ENCODE measurements at places on chromosomes 12 and 14. TPM values are rescaled to one million over a fixed set of nuclear protein-coding genes. Genes with fewer than 3 reads are reported as not detected.
A peak's percentile ranks its signal among the peaks of the same experiment; 100 is the strongest.

- H3K4me1 ChIP-seq = no peaks in the 10 kb centered on the region
- H3K27me3 ChIP-seq = no peaks in the 10 kb centered on the region
- no peak for DNase-seq
- H3K4me3 ChIP-seq = no peak overlapping the region
- no peak overlapping the region for H3K27ac ChIP-seq
- H3K36me3 ChIP-seq = no peaks in the 10 kb centered on the region
Observed at GRCh38 chr14:40371011-40371410, 938.8 kb upstream of the FBXO33 start.

DNA sequence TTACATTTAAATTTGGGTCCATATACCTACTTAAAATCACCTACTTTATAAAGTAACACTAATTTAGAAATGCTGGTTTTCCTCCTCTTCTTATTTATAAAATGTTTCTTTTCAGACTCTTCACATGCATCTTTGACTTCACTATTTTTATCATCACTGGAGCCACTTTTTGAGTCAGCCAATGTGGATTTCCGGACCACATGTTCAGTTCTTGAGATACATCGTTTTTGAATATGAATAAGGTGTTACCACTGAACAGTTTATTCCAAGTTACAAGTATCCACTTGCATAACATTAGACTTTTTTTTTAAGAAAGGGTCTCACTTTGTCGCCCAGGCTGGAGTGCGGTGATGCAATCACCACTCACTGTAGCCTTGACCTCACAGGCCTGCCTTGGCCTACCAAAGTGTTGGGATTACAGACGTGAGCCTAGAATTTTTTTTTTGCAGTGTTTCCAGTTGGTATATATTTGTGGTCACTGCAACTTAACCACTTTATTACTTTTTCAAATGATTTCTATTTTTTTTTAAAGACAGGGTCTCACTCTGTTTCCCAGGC lies 5.7 kb downstream of the FNTB start:
- peaks cover 67% of the 10 kb centered on the region for H3K4me1 ChIP-seq
- H3K4me3 ChIP-seq = no peak overlapping the region
- H3K36me3 ChIP-seq = no peaks in the 10 kb centered on the region
- H3K27me3 ChIP-seq = no peaks in the 10 kb centered on the region
- DNase-seq = no peak
- no peak overlapping the region for H3K27ac ChIP-seq

DNA sequence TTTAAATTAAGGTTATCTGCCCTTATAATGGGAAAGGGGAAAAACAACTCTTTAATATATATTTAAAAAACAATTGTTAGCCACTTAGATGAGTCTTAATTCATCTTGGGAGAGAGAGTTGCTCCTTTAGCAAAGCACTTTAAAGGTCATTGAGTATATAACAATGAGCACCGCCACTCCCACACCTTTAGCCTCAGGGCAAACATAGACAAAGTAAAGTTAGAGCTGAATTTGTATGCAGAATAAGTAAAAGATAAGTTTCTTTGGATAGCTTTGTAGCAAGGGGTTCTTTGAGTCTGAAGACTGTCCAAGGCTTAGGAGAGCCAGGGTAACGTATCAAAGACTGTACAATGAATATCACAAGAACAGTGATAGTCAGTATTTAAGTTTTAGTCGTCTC lies 728.8 kb upstream of the LMO3 start:
- H3K4me1 ChIP-seq = no peaks in the 10 kb centered on the region
- no peak overlapping the region for H3K27ac ChIP-seq
- H3K4me3 ChIP-seq = no peak overlapping the region

DNA sequence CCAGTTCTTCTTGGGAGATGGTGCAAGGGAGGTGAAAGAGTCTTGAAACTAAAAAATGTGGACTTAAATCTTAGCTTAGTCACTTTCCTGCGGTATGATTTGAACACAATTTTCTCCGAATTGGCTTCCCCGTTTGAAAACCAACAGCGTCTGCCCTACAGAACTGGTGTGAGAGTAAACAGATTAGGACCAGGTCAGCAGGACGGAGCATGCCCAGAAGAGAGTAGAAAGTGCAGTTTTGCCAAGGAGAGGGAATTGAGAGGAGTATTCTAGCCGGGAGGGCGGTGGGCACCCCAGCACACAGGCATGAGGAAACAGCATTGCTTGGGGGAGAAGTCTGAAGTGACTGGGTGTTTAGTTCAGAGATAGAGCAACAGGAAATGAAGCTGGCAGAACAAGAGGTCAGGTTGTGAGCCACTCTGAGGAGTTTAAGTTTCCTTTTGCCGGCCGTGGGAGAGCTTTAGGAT lies 927.1 kb downstream of the VRK1 start:
- H3K4me1 ChIP-seq = no peaks in the 10 kb centered on the region
- peak overlapping the region; percentile 62 for H3K27ac ChIP-seq
- no peak overlapping the region for H3K4me3 ChIP-seq
- no peaks in the 10 kb centered on the region for H3K27me3 ChIP-seq
- DNase-seq = no peak

DNA sequence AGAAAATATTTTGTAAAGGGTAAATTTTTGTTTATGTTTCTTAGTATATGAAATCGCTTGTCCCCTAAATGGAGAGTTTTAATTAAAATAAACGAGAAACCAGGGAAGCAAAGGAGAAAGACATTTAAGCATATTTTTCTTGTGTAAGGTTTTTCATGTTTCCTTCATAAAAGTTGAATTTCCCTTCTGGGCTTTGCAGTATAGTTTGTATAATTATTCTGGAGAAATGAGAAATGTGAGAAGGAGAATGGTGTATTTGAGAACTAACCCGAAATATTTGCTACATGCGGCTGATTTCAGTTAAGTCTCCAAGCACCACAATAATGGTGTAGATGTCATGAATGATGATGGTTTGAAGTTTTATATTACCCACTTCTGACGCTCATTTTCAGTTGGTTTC lies 307.7 kb upstream of the SEL1L start:
- no peak overlapping the region for H3K27ac ChIP-seq
- DNase-seq = no peak
- H3K36me3 ChIP-seq = no peaks in the 10 kb centered on the region
- H3K27me3 ChIP-seq = no peaks in the 10 kb centered on the region
- no peaks in the 10 kb centered on the region for H3K4me1 ChIP-seq

DNA sequence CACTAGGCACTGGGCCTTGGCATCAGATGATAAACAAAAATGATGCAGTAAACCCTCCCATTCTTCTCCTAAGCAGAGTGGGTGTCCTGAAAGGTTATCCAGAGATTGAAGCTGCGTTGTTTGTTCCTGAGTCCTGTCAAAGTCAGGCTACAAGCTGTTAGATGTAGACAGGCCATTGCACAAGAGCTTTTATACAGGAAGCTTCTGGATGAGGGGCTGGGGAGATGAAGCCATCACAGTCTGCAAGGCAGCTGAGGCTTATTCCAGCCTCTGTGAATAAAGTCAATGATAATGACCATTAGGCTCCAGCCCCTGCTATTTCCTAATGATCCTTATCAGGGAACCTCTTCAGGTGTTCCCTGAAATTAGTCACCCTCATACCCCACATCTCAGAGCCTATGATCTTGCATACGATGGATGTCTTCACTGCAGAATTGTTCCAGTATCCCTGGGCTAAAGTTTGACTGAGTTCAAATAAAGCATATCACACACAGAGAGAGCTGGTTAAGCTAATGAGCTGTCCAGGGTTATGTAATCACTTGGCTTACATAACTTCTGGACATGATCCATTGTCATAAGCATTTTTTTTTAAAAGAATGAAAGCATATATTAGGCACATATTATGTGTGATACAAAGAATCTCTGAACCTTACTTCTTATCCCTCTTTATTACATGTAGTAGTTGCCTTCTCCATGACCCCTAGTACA lies 337.1 kb upstream of the OR4E1 start:
- H3K4me3 ChIP-seq = no peak overlapping the region
- H3K27me3 ChIP-seq = no peaks in the 10 kb centered on the region
- no peaks in the 10 kb centered on the region for H3K36me3 ChIP-seq

The TAS2R30 gene
- total RNA-seq = 6.4 TPM

The FAM216A gene
- total RNA-seq = 19.4 TPM

The CLEC4D gene
- total RNA-seq = 9.2 TPM

The CTDSP2 gene
- total RNA-seq = 192 TPM

The MANSC1 gene
- 25.7 TPM for total RNA-seq

The GXYLT1 gene
- 10.5 TPM for total RNA-seq

The ASIC1 gene
- 1.1 TPM for total RNA-seq
